ENCODE measurements at places on chromosomes 3 and 15. TPM values are rescaled to one million over a fixed set of nuclear protein-coding genes. Genes with fewer than 3 reads are reported as not detected.
A peak's percentile ranks its signal among the peaks of the same experiment; 100 is the strongest.

REC114 gene
- polyA plus RNA-seq: not detected

DNA sequence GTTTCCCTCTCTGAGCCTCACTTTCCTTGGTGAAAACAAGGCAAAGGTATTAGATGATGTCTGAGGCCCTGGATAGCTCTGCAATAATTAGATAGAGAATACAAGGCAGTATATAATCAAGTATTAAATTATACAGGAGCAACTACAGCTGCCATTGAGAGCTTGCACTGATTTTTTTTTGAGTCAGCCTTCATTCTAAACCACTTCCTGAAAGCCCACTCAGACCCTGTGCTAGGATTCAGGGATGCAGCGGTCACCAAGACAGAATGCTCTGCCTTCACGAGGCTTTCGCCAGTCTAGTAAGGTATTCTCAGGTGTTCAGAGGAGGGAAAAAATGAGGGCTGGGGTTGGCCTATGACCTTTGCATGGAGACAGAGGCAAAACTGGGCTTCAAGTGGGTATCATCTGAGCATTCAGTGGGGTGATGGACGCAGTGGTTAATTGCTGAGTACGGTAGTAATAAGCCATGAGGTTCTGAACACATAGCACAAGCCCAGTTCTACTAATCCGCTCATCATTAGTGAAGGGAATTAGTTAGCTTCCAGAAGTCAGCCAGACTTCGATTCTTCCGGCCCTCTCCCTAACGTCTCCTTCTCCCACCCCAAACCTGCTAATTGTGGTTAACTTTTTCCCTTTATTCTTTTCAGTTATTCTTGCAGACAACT, 3.6 kb downstream of the VGLL4 start:
- DNase-seq: no peak

HCN4 gene
- not detected for polyA plus RNA-seq

DNA sequence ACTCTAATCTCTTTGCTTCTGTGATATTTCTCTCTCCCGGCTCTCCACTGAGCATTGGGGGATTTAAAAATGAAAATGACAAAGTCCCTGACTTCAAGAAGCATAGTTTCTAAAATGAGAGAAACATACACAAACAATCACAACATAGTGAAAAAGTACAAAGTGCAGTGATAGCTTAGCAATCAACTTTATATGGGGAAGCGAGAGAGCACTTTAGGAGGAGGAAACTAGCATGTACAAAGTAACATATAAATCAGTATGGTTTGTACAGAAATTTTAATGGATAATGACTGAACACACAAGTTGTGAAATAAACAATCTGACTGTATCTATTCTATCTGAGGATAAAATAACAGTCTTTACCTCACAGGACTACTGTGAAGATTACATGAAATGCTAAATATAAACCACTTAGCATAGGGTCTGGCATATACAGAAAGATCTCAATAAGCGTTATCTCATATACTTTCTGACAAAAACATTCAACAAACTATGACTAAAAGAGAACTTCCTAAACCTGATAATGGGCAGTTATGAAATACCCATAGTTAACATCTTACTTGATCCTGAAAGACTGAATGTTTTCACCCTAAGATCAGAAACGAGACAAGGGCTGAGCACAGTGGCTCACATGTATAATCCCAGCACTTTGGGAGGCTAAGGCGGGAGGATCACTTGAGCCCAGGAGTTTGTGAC, 61.2 kb downstream of the PEAK1 start:
- DNase-seq: no peak

GRCh38 chr3:152365766-152366593, 97.3 kb downstream of the MBNL1 start:
- no peak for DNase-seq

GRCh38 chr15:39770748-39771689, 11.6 kb downstream of the FSIP1 start:
- no peak for DNase-seq

GRCh38 chr3:157174290-157174648, 14.3 kb upstream of the CCNL1 start:
- peak; percentile 51 for DNase-seq

GRCh38 chr15:93235926-93236780, 147.1 kb upstream of the RGMA start:
- no peak for DNase-seq
